Stimulated activated CD4-positive, alpha-beta T cell treated with anti-CD3 and anti-CD28 coated beads, Interleukin-15, amount 100 ng/mL, for 1 hour (primary cell): ENCODE measurements at places on chromosomes 6 and 20.

GRCh38 chr6:15038013-15038791 lies 207.7 kb upstream of the JARID2 start:
- no peak for DNase-seq

- no peak for DNase-seq
Measured at GRCh38 chr6:127510876-127511275, 8.3 kb downstream of the MTCL3 start.

GRCh38 chr20:3077618-3078134 lies 6.3 kb downstream of the OXT start:
- no peak for DNase-seq

GRCh38 chr6:132128424-132128823 lies 177.3 kb upstream of the CCN2 start:
- no peak for DNase-seq

DNA sequence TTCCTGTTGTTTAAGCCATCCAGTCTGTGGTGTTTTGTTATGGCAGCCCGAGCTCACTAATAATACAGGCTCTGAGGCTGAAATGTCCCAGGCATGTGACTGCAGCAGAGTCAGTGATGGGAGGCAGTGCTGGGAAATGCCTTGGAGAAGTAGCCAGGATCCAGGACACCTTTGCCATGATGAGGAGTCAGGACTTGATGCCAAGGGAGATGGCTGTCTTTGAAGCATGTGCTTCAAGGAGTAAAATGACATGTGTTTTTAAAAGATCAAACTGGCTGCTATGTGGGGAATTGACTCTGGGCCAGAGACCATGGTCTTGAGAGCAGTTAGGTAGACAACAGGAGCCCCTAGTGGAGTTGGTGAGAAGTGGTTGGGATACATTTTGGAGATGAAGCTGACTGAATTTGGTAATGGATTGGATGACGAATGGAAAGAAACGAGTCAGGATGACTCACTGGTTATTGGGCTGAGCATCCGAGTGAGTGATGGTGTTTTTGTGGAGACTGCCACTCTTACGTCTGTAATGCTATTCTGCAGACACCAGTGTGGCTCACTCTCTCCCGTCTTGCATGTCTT lies 322.2 kb downstream of the PLCB1 start:
- no peak for DNase-seq

- DNase-seq: no peak
Measured at GRCh38 chr6:32154514-32155161, 697 bp downstream of the PPT2 start.

DNA sequence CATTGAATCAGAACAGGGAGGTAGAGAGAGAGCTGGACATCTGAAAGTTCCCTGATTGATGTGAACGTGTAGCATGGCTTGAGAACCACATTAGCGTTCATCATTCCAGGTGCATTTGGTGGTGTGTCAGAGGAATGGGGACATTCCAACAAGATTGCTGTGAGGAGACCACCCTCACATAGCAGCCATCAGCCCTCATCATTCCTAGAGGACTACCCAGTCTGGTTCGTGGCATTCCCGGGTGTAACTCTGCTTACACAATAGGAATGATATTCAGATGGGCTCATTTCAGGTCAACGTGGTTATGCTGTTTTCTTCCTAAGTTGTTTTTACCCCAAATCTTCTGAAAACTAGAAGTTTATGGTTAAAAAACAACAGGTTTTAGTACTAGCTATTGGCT lies 62.2 kb upstream of the KLHL31 start:
- no peak for DNase-seq

- no peak for DNase-seq
Measured at GRCh38 chr20:49989234-49990065, 6.7 kb downstream of the SNAI1 start.

GRCh38 chr6:142960098-142960497 lies 15.1 kb upstream of the HIVEP2 start:
- no peak for DNase-seq

DNA sequence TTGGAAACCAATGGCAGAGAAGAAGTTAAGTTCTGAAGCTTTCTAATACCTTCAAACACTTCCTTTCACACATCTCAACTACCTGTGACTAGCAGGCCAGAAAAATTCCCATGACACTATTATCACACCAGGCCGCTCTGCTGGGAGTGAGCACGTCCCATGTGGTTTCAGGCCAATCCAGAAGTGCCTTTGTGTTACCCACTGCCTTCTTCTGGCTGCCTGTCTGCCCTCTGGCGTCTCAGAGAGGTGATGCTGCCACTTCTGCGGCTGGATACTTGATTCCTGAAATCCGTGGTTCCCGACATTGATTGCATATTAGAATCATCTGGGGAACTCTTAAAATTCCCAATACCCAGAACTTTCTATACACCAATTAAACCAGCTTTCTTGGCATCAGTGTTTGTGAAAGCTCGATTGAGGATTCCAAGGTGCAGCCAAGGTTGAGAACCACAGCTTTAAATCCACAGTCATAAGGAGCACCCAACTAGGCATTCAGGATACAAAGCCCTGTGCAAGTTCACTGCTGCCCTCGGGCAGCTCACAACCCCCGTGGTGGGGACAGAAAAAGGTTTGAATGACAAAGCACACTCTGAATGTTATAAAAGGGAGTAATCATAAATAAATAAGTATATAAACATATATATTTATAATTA lies 65.6 kb downstream of the STMND1 start:
- DNase-seq: no peak

DNA sequence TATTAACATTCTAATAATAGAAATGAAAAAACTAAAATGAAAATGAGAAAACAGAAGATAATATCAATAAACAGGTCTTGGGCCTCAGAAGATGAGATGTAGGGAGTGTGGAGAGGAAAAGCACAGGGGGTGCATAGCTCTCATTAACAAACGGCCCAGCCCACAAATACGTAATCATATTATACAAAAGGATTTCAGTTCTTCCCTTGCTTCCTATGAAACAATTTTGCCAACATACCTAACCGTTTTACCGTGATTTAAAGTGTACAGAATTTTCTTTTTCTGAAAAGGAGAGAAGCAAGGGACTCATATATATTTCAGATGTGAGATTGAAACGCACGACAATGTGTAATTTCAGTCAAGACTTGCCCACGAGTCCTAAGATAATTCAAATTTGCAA lies 136.0 kb downstream of the HFE start:
- DNase-seq: no peak

DNA sequence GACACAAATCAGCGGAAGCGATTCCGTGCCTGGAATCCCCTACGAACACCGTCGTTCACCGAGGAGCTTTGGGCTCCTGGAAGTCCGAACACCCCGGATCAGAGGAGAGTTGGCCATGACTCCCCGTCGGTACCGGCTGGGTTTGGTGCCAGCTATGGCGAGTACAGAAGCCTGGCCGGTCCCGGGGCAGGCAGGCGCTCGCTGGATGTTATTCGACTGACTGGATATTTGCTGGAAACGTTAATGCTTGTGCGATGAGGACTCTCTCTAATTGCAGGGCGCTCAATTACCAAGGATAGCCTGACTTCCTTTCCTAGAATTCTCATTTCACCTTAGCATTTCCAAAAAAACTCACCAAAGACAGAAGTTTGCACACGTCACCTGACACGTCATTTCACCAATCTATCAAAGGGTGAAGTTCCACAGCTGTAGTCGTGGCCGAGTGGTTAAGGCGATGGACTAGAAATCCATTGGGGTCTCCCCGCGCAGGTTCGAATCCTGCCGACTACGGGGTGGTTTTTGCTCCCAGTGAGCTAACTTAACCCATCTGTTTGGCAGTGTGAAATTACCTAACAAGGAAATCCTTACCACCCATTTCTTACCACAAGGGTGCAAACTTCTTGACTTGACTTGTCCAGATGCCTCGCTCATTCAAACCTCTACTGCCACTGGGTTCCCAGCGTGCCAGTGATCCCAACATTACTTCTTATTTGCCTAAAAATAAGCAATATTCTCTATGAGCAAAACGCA lies 22.7 kb upstream of the ZNF184 start:
- no peak for DNase-seq

DNA sequence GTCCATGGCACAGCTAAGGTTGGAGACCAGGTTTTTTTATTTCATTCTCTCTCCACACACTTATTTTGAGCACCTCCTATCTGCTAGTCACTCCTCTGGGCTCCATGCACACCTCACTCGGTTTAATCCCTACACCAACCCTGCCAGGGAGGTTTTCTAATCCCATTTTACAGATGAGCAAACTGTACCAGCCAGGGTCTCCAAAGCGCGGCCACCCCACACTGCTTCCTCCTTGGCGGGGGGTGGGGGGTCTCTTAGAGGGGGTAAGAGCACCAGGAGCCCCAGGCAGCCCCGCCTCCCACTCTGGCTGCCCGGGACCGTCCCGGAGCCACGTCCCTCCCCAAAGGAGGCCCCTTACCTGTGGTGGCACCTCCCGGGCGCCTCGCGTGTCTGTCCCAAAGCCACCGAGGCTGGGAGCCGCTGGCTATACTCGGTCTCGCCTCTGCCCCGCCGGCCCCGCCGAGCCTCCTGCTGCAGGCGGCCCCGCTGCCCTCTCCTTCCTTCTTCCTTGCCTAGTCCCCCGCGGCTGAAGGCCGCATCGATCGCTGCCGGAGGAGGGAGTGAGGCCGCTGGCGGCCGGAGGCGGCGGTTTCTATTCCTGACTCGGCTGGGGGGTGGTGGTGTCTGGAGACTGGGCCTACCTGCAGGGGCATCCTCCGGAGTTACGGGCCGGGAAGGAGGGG lies at the start of gene KCNS1:
Gene KCNS1, minus strand, starts transcription at position 565 of the 683 bp plus-strand sequence. CDS start 1,891 bp downstream, outside the sequence.
- no peak for DNase-seq

DNA sequence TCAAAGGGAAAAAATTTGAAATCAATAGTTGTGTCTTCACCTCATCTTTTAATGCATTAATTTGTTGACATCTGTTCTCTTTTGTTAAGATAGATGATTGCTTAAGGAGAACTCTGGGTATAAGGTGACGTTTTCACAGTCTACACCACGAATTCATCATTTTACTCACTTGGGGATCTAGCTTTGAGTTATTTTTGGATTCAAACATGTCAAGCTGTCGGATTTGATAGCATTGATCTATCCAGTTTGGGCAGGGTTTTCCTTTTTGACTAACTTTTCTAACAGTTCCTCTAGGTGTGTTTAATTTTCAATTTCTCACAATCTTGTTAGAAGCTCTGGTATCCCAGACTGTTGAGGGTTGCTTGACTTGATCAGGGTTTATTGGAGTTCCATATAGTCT lies 49.6 kb downstream of the HECA start:
- DNase-seq: no peak

- no peak for DNase-seq
Measured at GRCh38 chr6:104908888-104909525, 47.9 kb upstream of the LIN28B start.

GRCh38 chr6:79034865-79035264 lies 43.2 kb downstream of the PHIP start:
- DNase-seq: no peak

DNA sequence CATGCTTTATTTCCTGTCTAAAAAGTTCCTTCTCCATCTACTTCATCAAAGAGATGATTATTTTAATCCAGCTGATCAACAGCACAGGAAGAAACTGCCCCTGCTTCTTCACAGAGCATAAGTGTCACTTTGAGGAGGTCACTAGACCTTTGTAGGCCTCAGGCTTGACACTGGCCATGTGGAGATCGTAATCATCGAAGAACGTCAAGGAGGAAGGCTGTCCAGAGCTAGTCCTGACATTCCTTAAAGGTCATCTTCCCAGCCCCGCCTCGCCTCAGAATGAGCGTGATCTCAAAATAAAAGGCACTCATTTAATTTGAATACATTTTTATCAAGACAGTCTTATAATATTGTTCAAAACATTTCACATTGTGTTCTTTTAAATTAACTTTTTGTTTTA lies 445.7 kb upstream of the CDH4 start:
- no peak for DNase-seq

- no peak for DNase-seq
Measured at GRCh38 chr20:62760856-62761758, 35.2 kb upstream of the MRGBP start.

DNA sequence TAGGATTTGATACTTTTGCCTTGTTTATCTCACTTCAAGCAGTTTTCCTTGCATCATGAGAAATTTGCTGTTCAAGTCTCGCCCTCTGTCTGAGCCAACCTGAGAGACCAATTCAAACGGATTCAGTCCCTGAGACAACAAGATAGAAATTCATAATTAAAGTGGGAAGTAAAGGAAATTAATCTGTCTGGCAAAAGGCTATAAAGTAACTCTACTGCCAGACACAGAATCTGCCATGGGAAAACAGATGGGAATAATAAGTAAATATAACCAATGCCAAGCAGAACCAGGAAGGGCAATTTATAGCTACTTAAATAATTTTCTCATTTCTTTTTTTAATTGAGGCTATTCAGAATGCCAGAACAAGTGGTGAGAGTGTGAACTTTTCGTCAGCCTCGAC lies 239.6 kb downstream of the TFAP2C start:
- DNase-seq: no peak

DNA sequence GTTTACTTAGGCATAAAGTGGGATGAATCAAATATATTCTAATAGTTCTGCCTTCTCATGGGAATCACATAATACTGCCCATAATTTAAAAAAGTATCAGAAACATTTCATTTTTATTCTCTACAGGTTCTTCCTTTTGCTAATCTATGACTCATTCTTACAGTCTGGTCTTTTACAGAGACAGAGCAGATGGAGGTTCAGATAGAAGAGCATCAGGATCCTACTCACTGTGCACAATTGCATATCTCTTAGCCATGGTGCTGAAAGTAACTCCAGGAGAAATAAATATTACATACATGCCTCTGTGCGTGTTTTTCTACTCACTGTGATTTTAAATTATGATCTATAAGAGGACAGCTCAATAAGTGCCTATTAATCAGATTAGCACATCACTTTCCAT lies 16.3 kb upstream of the OR2B6 start:
- no peak for DNase-seq
